ENCODE measurements at places on chromosomes 16 and 17. TPM values are rescaled to one million over a fixed set of nuclear protein-coding genes. Genes with fewer than 3 reads are reported as not detected.

GRCh38 chr17:16470265-16470664, 21.7 kb downstream of the LRRC75A start:
- DNase-seq, result no peak

DNA sequence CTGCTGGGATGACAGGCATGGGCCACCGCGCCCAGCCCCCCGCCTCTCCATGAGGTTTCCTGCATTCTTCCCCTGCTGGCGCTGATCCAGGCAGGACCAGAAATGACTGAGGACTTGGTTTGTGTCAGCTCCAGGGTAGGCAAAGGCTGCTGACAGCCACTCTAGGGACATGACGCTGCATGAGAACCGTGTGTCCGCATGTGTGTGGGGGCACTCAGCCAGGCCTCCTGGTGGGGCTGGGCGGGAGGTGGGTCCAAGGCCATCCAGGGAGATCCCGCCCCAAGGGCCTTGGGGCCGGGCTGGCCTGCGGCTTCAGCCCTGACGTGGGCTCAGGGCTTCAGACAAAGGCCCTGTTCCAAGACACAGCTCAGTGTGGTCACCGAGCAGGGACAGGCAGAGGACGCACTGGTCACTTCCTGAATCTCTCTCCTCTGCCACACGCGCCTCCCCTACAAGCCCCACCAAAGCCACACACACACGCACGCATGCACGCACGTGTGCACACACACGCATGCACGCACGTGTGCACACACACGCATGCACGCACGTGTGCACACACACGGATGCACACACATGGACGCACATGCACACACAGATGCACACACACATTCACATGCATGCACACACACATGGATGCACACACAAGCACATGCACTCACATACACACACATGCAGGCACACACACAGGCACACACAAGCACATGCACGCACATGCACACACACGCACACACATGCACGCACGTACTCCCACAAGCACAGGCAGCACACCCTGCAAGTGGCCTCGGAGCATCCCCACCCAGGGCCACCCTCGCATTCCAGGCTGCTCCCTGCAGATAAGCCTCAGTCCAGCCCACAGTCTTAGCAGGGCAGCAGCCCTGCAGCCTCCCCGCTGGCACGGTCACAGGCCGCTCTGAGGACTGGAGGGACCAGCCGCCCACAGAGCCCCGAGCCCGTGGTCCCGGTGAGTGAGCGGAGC, 5.3 kb upstream of the TMEM204 start:
- DNase-seq, result no peak

Gene CCDC144A
- total RNA-seq, result 4.9 TPM

Gene TNK1
- 1.8 TPM for total RNA-seq

DNA sequence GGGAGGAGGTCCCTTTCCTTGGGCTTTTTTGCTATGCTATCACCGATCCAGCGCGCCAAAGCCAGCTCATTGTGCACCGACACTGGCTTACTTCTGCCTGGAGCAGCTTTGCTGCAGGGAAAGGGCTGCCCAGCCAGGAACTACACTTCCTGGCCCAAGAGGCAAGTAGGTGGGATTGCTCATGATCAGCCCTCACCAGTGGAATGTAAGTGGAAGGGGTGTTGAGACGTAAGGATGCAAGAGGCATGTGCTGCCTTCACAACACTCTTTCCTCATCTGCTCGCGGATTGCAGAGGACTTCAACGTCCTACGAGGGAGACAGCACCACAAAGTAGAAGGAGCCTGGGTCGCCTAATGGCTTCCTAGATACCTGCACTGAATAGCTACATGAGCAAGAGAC, 104.3 kb upstream of the FOXF1 start:
- DNase-seq, result no peak

- DNase-seq, result no peak
Measured at GRCh38 chr17:8362651-8363332, 13.7 kb downstream of the KRABD2 start.

- DNase-seq, result no peak
Measured at GRCh38 chr17:81025065-81025740, 9.7 kb upstream of the BAIAP2 start.

DNA sequence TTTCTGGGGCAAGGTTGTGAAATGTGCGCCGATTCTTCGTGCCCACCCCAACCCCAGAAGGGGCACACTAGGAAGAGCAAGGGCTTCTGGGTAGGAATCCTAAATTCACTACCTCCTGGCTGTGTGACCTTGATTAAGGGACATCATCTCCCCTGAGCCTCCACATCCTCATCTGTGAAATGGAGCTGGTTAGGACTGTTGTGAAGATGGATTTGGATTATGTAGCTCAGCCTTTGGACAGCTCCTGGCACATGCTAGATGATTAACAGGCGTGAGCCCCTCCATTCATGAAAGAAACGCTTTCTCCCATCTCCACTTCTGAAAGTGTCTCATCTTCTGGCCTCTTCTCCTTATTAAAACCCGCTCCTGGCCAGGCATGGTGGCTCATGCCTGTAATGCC, 65.3 kb upstream of the TMEM97 start:
- DNase-seq, result no peak

- DNase-seq, result no peak
Measured at GRCh38 chr17:57943140-57943539, 12.1 kb downstream of the CUEDC1 start.

- DNase-seq, result no peak
Measured at GRCh38 chr16:62036101-62036801, at the start of gene CDH8. Gene CDH8, minus strand, starts transcription at chr16:62036438. Its CDS starts 15,035 bp downstream, at chr16:62021403.

GRCh38 chr17:35586569-35587073, 501 bp upstream of the AP2B1 start:
- peak; percentile 23 for DNase-seq

DNA sequence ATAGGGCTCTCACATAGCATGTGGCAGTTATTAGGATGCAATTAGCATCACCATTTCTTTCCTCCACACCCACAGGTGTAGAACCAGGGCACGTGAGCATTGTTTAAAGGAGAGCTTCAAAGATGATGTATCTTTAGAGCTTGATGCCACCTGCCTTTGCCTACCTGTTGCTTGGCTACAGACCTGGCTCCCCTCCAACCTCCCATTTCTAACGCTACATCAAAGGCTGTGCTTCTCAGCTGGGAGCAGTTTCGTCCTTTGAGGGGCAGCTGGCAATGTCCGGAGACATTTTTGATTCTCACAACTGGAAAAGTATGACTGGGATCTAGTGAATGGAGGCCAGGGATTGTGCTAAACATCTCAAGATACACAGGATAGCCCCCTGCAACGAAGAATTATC, 78.5 kb upstream of the CLEC3A start:
- DNase-seq, result no peak

- no peak for DNase-seq
Measured at GRCh38 chr16:66714654-66715307, 18.2 kb upstream of the CMTM4 start.

Gene NPIPA3
- total RNA-seq, result 0.09 TPM

Gene MSI2
- total RNA-seq, result 52.5 TPM

Gene KCTD13
- total RNA-seq, result 4.4 TPM

- no peak for DNase-seq
Measured at GRCh38 chr17:76567634-76568432, 17.8 kb downstream of the ST6GALNAC2 start.

DNA sequence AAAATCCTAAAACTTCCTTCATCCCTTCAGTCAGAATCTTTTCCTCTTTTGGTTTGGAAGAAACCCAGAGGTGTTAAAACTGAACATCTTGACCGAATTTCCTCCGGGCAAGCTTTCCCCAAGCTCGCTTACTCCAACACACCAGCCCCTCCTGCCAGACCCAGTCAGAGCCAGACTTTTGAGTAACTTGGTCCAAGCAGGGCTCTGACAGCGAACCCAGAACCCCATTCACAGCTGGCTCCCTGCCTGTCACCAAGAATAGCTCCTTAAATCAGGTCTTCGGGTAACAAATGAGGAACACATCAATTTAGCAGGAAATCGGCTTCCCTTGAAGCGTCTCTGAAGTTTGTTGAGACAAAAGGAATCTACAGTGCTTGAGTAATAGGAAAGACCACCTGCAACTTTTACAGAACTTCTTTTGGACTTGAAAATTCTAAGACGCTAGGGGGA, 27.3 kb downstream of the GAS7 start:
- peak; percentile 63 for DNase-seq

- no peak for DNase-seq
Measured at GRCh38 chr16:11050944-11051343, 106.6 kb downstream of the CLEC16A start.

Gene HOXB7
- total RNA-seq, result 0.09 TPM

DNA sequence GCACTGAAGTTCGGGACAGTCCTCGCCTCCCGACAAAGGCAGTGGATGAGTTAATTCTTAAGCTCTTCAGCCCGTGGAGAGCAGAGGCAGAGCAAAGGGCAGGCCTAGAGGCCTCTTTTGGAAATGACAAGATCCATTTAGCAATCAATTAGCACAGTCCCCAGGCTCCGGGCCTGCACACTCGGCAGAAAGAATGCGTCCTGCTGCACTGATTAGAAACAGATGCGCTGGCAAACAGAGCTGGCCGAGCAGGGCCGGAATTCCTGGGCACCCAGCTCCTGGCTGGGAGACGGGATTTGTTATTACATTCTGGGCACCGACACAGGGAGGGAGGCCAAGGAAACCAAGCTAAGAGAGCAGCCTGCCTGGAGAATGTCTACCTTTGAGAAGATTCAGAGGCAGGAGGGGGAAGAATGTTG, 162.9 kb downstream of the COPRS start:
- DNase-seq, result no peak

DNA sequence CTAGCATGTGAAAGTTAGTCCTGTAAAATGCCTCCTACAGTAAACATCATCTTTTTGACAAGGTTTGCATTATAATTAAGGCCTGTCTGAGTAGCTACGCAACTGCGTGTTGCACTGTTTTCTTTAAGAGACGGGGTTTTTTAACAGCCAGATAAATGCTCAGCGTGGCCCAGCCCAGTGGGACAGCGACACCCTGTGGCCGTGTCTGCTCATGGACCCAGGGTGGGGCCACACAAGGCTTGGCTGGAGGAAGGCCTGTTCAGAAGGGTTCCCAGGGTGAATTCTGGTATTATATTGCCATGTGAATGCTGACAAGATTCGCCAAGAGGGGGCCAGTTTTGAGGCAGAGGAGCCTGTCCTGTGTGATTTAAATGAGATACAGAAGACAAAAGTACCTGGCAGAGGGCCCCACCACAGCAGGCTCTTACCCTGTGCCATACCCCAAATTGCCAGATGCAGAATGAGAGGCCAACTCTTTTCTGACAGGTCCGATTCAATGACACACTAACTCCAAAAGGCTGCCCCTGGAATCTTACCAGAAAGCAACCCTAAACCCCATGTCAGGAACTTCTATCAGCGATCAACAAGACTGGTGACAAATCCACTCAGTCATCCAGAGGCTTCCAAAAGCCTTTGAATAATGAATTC, 65.9 kb upstream of the IRX6 start:
- DNase-seq, result no peak

Measured in thymus (tissue), 14 donors.